ENCODE measurements at places on chromosomes 7 and 10.

GRCh38 chr10:58951746-58952145 lies 224.7 kb upstream of the PHYHIPL start:
- DNase-seq = peak; percentile 60

GRCh38 chr7:4406288-4407058 lies 275.6 kb upstream of the FOXK1 start:
- no peak for DNase-seq

DNA sequence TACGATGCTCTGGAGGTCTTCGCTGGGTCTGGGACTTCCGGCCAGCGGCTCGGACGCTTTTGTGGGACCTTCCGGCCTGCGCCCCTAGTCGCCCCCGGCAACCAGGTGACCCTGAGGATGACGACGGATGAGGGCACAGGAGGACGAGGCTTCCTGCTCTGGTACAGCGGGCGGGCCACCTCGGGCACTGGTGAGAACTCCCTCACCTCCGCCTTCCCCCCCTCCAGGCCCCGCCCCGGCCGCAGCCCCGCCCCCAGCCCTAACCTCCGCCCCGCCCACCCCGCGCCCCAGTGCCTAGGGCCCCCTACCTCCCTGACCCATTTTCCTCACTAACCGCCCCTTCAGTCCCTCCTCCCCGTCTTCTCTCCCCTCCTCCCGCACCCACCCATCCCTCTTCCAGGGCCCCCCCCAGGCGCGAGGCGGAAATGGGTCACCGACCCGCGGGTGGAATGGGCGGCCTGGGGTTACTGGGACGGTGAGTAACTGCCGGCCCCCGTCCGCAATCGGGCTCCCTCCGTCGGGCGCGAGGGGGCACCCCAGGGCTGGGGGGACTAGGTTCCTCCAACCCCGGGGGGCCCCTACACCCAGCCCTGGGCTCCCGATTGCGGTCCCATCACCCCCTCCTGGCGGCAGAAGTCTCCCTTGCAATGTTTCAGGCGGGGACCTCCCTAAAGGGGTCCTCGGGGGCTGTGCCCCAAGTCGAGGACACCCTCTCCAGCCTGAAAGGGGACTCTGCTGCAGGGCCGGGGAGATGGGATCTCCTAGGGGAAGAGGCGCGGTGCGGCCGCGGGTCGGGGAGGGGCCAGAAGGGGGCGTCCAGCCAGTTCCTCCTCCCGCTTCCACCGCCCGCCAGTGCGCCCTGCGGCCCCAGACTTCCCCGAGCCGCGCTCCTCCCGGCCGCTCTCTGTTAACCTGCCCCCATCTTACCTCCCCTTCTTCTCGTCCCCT lies 2.1 kb downstream of the PCOLCE start:
- DNase-seq = no peak

DNA sequence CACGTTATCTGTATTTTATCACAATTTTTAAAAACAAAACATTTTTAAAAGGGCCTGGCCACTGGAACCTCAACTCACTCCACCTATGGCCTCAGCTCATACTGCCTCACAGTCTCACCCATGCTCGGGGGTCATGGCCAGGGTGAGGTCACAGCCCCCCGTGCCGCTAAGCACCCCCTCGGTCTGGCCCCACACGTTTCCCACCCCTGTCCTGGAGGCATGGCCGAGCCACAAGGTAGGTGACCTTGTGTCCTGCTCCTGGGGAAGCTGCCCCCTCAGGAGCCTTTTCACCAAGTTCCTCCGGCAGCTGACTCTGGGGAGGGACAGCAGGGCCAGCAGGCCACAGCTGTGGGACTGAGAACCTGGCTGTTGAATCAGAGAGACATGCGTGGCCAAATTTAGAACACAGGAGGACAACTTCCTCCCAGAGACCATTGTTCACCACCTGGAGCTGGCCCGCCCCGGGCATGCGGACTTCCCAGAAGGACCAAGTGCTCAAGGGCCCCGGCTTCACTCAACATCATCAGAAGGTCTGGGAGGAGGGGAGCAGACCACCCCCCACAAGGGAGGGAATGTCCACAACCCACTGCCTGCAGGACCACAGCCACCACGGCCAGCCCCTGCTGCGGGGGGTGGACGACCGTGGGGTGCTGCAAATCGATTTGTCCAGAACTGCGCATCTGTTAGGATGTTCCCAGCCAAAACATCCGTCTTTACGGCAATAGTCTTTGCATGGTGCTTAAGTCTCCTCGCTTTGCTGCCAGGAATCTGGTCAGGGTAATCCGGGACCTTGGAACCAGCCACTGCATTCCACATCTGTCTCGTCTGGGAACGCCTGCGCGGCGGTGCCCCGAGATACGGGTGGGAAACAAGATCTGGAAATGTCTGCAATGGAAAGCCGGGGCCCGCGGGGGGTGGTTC lies 48.6 kb upstream of the PDGFA start:
- DNase-seq = peak; percentile 24

DNA sequence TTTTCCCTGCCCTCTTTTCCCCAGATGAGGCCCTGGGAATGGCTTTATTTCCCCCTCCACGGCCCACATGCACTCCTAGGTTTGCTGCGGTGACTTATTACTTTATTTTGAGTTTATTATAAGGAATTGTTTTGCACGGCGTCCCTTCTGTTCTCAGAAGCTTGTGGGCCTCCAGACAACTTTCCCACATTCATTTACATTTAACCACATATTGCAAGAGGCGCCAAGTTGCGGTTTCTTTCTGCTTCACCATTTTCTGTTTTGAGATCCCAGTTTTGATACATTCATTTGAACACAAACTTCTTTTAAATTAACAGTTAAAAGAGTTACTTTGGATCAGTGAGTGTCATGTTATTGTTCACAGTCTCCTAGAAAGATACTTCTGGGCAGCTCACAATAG lies 532.5 kb upstream of the MGMT start:
- no peak for DNase-seq

DNA sequence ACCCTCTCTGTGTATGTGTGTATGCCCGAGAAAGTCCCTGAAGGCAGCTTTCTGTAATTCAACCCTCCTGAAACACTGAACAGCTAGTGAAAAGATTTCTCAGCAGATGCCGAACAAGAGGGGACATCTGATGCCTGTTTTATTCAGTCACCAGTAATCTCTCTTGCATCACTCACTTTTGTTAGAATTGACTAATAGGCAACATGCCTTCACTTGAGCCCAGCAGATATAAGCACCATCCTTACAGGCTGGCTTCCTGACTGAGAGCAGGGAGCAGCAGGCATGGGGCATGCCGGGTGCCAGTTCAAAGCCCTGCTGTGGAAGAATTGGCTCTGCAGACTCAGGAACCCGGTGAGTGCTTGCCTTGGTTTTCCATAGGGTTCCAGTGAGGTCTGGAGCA lies at the start of gene ABCA13:
Gene ABCA13 (plus strand): TSS at position 257 of the 400 bp plus-strand sequence. CDS start 26 bp downstream, at position 283.
- DNase-seq = no peak

DNA sequence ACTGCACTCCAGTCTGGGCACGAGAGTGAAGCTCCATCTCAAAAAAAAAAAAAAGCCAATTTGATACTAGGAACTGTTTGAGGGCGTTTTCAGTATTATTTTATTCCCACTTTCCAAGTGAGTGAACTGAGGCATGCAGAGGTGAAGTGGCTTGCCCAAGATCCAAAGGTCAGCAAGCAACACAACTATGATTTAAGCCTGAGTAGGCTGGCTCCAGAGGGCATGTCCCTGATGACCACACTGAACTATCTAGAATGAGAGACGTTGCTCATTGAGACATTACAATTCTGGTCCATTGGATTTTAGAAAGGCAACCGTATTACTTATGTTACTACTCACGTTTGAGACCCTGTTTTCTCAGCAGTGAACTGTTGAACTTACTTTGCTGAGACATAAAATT lies 20.8 kb downstream of the KCNMA1 start:
- DNase-seq = no peak

DNA sequence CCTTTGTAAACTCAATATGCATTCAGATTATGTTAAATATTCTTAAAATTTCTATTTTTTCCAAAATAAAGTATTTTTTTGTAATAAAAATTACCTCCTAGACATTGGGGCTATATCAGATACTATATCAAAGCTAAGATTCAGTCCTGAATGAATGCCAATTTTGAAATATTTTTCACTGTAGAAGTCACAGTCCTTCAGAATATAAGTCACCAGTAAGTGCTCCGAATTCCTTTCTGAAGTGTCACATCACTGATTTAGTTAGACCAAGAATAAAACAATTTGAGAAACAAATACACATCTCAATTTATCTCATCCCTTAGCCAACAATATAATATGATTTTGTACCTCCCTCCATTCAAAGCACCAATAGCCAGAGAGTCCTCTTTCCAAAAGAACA lies 33.9 kb upstream of the GSAP start:
- DNase-seq = no peak

- DNase-seq = no peak
These were observed 38.3 kb downstream of the WIPF3 start for GRCh38 chr7:29844559-29844958.

GRCh38 chr10:74150204-74150989 lies at the start of gene AP3M1:
TSS of gene AP3M1 (minus strand) at chr10:74150828. CDS start at chr10:74138379, 12,449 bp downstream.
- no peak for DNase-seq

Measured in AG09309 (cell line).